ENCODE measurements at places on chromosomes 1 and 21.

GRCh38 chr21:33264561-33264960, 1.6 kb upstream of the IL10RB start:
- no peak for DNase-seq

GRCh38 chr1:206896261-206896660, 982 bp upstream of the IL24 start:
- no peak for DNase-seq

DNA sequence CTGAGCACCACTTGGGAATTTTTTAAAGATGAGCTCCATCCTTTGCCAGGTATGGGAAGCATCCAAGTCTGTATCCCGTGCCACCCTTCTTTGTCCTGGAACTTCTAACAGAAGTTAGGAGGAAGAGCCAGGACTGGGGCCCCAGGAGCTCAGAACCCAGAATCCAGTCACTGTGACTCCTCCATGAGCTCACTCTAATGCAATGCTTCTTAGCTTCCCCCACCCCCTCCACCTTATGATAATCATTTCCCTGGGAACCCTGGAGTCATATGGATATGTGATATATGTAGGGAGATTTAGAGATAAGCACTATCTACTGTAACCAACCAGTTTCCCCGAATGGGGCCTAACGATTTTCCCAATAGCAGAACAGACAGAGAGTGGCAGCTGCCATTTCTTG, 758 bp upstream of the SPRR5 start:
- no peak for DNase-seq

DNA sequence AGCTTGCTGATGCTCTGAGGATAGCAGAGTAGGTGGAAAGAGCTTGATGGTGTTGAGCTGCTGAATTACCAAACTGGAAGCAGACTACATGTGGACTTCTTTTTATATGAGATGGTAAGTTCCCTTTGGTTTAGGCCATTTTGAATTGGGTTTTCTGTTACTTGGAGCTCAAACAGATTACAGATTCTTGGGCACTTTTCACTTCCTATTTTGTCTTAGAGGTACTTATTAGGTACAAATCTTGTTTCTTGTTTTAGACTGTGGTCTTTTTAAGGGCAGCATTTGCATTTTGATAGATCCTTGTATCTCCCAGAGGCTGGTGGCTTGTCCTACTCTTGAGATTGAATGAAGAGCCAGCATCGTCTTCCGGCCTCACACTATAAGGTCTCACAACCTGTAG, 70.2 kb downstream of the GADD45A start:
- DNase-seq = no peak

GRCh38 chr1:245198748-245199516, 44.1 kb downstream of the KIF26B start:
- DNase-seq = no peak

GRCh38 chr1:77680173-77680572, 2.3 kb downstream of the ZZZ3 start:
- peak; percentile 22 for DNase-seq

GRCh38 chr1:170619241-170620028, 44.5 kb upstream of the PRRX1 start:
- DNase-seq = no peak

DNA sequence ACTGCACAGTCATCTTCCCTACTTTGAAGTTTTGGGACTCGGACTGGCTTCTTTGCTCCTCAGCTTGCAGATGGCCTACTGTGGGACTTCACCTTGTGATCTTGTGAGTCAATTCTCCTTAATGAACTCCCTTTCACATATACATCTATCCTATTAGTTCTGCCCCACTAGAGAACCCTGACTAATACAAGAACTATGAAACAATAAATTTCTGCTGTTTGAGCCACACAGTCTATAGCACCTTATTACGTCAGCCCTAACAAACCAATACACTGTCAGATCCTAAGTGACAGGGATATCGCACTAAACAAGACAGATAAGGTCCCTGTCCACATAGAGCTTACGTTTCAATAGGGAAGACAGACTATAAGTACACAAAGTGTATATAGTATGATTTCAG, 120.1 kb downstream of the PLPP3 start:
- no peak for DNase-seq

GRCh38 chr1:164575356-164575886, 16.4 kb downstream of the PBX1 start:
- no peak for DNase-seq

DNA sequence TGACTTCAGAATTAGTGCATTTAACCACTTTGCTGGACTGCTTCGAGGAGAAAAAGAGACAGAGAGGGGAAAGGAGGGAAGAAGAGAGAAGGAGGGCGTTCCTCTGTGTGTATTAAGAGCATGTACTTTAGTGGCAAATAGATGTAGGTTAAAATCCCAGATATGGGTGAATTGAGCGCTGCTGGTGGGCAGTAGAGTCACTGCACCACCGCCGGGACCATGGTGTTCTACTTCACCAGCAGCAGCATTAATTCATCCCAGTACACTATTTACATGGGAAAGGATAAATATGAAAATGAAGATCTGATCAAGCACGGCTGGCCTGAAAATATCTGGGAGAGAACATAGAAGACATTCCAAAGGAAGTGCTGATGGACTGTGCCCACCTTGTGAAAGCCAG, 20.9 kb upstream of the PPIE start:
- DNase-seq = no peak

DNA sequence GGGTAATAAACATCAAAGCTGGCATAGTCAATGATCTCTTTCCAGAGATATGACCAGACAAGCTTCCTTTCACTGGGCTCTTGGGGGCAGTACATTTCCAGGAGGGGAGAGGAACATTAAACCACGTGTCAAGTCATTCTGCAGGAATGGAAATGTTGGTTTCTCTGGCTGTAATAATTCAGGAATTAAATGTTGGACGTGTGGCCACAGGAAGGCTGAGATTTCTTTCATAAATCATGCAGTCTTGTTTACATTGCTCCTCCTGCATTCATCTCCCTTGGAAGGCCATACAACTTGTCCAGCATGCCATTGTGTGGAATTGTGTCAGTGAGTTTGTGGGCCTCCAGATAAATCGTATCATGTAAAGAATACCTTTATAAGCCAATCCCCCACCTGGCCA, 259.2 kb downstream of the ADGRL2 start:
- DNase-seq = no peak

- DNase-seq = no peak
Measured at GRCh38 chr1:231420959-231421545, 1.0 kb downstream of the EGLN1 start.

- no peak for DNase-seq
Measured at GRCh38 chr1:244096066-244096610, 45.1 kb downstream of the ZBTB18 start.

GRCh38 chr1:194081444-194081843, 895.0 kb upstream of the B3GALT2 start:
- no peak for DNase-seq

DNA sequence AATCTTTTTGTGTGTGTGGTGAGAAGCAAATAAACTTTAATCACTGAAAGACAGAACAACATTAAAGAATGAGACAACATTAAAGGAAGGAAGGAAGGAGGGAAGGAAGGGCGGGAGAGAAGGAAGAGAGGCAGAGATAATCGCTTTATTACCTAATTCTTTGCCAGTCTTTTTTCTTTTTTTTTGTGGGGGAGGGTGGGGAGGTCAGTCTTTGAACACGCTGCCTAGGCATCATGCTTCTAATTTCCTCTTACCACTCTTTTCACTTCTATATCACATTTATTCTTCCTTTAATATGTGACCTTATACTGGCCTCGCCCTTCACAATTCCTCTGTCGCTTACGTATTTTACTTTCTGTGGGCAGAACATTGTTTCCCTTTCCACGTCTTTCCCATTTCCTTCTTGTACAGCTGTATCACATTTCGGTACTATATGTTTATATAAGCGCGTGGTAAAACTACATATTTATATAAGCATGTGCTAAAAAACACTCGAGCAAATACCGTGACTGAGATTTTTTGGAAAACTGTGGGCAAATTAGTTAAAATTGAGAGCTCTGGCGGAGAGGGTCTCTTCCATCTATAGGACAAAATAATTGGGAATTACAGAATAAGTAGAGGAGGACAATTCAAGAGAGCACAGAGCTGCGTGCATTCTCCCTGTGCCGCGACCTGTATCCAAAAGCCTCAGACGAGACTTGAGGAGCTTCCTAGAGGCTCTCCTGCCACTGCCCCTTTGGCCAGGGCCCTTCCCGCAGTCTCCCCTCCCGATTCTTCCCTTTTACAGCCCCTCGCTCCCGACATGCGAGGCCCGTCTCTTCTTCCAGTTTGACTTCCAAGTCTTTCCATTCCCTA, 823 bp upstream of the PRKAA2 start:
- DNase-seq = no peak

- no peak for DNase-seq
Measured at GRCh38 chr1:60088620-60089155, 15.1 kb upstream of the C1orf87 start.

- no peak for DNase-seq
Measured at GRCh38 chr1:32014199-32014947, 705 bp downstream of the KHDRBS1 start.

DNA sequence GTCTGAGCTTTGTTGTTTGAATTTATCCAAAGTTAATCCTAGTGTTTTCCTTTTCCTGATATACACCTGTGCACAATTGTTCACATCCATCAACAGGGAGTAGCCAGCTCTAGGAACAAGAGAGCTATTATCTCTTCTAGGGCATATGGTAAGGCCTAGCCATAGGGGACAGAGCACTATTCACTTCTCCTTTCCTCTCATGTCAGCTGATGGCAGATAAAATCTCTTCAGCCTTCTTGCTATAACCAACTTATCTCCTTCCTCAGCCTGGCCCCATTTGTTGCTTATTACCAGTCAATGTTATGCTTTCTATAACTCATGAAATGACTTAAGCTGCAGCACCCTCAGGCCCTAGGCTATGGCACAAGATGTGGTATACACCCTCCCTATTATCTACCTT, 38.9 kb downstream of the PATJ start:
- DNase-seq = no peak

DNA sequence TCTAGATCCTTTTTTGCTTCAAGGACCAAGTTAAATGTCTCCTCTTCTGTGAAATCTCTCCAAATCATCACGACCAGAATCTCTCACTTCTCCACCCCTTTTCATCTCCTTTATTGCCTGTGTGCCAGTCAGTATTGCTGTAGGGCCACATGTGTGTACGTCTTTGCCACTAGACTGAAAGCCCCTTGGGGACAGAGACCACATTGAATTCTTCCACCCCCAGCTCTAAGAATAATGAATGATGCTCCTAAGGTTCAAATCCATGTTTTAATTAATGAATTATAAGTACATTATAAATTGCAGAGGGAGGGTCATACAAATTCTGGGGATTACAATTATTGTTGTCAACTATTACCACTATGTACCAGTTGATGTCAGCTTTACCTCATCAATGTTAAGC, 343.8 kb downstream of the USP25 start:
- no peak for DNase-seq

- no peak for DNase-seq
Measured at GRCh38 chr1:56933161-56933560, 32.7 kb downstream of the C8B start.

- DNase-seq = no peak
Measured at GRCh38 chr1:170290991-170291390, 145.2 kb downstream of the NTMT2 start.

DNA sequence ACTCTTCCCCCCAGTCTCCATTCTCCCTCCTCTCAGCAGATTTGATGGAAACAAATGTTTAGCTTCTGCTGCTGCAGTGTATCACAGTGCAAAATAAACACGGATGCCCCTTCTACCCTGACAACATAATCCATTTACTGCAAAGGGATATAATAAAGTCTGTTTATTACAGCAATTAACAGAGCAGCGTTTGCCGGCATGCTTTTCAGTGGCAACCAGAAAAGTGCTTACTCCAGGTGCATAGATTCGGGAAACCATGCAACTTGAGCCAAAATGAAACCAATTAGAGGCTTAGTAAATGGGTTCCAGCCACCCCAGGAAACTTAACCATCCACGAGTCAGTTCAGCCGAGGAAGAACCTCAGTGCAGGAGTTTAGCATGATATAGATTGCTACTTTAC, 12.9 kb upstream of the LEMD1 start:
- no peak for DNase-seq

GRCh38 chr1:62941780-62942179, 157.8 kb downstream of the ATG4C start:
- no peak for DNase-seq

DNA sequence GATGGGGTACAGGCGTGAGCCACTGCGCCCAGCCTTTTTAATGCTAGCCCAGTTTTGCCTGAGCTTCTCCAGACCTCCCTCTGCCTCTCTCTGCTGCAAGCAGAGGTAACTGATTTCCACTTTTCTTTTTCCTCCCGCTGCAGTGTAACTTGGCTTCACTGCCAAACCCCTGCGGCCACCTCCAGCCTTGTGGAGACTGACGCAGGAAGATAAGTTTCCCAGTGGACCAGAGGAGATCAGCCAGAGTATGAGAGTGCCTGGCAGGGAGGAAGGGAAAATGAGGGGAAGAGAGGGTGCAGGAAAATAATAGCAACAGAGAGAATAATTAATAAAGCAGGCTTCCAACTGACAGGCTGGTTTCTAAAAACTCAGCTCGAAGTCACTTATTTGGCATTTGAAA, 143.7 kb downstream of the PCNX2 start:
- DNase-seq = no peak

- no peak for DNase-seq
Measured at GRCh38 chr1:171313319-171313834, 606 bp upstream of the FMO4 start.

DNA sequence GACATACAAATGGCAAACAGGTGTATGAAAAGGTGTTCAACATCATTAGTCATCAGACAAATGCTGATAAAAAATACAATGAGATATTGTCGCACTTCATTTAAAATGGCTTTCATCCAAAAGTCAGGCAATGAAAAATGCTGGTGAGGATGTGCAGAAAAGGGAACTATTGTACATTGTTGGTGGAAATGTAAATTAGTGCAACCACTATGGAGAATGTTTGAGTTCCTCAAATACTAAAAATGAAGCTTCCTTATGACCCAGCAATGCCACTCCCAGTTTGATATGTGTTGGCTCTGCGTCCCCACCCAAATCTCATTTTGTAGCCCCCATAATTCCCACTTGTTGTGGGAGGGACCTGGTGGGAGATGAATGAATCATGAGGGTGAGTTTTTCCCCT, 309.7 kb upstream of the ZRANB2 start:
- no peak for DNase-seq

- no peak for DNase-seq
Measured at GRCh38 chr1:206082831-206083695, 30.1 kb downstream of the RHEX start.

Data from BJ (cell line).